ENCODE measurements at places on chromosomes 13 and 19.

DNA sequence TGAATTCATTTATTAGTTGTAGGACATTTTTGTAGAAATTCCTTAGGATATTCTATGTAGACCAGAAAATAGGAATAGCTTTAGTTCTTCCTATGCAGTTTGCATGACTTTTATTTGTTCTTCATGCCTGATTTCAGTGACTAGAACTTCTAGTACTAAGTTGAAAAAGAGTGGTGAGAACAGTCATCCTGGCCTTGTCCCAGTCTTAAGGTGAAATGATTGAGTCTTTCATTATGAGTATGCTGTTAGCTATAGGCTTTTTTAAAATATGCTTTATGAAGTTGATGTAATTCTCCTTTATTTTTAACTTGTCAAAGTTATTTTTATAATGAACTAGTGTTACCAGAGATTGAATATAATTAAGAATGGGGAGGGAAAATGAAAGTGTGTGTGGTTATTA lies 690.1 kb upstream of the KLHL1 start:
- DNase-seq = no peak

DNA sequence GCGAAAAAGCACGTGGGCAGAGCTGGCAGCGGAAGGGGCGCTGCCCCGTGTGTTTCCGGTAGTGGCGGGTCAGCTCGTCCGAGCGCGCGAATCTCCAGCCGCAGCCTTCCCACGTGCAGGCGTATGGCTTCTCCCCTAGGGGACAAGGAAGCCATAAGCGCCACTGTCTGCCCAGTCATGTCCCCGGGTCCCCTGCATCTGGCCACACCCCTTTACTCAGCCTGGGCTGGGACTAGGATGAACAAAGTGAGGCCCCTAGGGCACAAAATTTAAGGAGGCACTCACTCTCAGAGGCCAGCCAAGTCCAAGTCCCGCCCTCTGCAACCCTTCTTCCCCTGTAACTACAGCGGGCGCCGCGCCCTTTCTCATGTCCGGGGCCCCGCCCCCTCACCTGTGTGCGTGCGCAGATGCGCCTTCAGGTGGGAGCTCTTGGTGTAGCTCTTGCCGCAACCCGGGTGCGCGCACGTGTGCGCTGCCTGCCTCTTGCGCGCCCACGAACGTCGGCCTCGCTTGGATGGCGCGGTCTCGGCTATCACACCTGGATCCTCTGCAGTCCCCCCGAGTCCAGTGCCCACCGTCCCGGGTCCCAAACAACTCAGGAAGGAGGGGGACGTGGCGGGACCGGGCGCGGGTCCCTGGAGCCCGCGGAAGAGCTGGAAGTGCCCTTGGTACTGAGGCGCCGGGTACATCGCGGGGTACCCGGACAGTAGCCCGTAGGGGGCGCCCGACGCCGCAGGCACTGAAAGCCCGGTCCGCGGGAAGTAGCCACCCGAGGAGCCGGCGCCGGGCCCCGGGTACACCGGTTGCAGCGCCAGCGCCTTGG lies 1.9 kb downstream of the KLF1 start:
- peak; percentile 93 for DNase-seq

- DNase-seq = no peak
These were observed 511.3 kb downstream of the MYO16 start for GRCh38 chr13:109140479-109141349.

DNA sequence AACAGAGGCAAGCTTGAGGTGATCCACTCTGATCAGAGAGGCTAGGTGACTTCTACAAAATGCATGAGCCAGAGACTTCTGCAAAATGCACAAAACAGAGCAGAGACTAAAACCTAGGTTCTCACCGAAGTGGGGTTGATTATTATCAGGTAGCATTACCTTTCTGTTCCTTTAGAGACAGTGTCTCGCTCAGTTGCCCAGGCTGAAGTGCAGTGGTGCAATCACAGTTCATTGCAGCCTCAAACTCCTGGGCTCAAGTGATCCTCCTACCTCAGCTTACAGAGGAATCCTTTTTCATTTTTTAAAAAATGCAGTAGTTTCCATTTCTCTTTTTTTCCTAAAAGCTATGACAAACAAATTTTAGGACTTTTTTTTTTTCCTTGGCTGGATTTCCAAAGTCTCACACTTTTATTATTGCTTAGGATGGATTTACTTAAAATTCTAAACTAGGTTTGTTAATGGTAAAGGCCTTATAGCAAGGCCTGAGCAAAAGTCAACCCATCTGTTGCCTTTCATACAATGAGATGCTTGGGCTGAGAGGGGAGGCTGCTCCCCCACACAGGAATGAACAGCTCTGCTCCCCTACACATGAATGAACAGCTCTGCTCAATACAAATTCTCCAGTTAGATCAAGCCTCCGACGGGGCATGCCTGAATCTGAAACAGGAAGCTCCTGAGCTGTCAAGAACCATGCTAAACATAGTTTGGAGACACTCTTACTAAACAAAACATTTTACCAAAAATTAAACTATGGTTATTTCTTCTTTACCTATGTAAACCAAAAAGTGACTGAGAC lies 18.8 kb upstream of the TNFRSF19 start:
- DNase-seq = no peak

DNA sequence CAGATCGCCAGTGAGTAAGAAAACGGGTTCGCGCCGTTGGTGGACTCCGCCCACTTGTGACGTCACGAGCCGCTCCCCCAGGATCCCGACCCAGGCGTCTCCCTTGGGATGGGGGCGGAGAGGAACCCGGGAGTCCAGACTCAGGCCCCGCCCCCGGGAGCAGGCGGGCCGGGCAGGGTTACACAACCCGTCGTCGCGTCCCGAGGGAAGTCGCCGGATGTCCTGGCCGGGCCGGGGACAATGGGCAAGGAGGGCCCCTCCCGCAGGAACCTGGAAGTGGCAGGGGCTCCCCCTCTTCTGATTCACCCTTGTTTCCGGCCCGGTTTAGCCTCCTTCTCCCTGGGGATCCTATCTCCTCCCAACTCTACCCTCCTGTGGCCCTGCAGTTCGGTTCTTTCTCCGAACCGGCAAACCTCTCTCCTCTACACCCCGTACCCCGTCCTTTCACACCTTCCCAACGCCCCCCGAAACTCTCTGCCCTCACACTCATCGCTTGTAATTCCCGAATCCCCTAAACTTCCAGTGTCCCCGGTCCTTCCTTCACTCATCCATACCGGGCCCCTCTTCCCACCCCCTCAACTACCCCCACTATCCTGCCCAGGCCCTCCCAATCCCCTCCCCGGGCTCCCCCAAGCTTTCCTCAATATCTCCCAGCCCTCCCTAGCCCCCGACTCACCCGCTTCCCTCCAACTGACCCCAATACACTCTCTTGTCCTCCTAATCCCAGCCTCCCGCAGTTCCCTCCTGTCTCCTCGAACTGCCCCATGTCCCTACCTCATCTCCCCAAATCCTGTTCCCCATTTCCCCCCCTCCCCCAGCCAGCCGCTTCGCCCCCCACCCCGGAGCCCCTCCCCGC lies 20.0 kb upstream of the ERCC1 start:
- DNase-seq = peak; percentile 42

DNA sequence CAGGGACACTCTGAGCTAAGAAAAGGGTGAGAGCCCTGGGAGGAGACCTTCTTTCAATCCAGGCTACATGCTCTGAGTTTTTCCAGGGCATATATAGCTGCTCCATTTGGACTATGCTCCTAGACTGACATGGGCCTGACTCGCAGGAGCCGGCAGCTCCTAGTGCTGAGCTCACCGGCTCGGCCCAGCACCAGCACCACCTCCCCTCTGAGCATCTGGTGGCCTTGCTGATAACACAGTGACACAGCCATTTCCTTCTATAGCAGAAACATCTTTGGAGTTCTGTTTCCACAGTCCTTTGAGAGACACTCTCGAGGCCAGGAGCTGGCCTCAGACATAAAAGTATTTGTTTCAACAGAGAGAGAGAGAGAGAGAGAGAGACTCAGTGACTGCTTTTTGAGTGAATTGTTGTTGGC lies 184.9 kb downstream of the TM9SF2 start:
- DNase-seq = no peak

GRCh38 chr13:40503966-40504591 lies 162.4 kb downstream of the FOXO1 start:
- no peak for DNase-seq

DNA sequence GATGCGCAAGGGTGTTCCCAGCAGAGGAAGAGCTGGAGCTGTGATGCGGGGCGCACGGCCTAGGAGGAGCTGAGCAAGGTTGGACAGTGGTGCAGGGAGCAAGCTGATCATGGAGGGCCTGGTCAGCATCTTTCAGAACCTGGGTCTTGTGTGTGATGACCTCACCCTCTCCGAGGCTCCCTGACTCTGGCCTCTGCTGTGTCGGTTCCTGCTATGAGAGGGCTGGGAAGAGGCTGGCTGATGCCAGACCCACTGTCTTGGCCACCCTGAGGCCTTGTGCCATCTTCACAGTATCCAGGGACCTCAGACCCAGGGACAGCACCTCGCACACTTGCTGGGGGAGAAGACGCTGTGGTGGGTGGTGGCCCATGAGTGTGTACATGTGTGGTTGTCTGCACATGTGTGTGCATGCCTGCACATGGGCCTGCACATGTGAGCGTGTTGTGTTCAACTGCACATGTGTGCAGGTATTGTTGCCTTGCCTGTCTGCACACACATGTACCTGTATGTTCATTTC lies 16.5 kb upstream of the C13orf46 start:
- no peak for DNase-seq
